Chondrocyte (in vitro differentiated cells): ENCODE measurements at places on chromosomes 4 and X.

DNA sequence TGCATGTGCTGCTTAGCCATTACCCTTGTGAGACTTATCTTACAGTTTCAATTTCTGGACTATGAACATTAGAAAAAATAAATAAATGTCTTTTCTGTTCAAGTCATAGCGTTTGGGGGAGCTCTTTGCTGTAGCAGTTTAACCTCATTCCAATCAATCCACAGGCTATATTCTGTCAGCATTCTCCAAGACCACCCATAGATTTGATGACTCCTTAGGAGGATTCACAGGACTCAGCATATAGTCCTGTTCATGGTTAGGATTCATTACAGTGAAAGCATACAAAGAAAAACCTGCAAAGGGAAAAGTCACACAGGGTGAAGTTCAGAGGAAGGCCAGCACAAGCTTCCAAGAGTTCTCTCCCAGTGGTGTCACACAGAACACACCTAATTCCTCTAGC lies 180.5 kb downstream of the ADAMTS3 start:
- DNase-seq = no peak

GRCh38 chrX:40331762-40332161 lies 234.0 kb upstream of the BCOR start:
- no peak for DNase-seq

GRCh38 chr4:165152527-165152926 lies 39.9 kb upstream of the TMEM192 start:
- no peak for DNase-seq

DNA sequence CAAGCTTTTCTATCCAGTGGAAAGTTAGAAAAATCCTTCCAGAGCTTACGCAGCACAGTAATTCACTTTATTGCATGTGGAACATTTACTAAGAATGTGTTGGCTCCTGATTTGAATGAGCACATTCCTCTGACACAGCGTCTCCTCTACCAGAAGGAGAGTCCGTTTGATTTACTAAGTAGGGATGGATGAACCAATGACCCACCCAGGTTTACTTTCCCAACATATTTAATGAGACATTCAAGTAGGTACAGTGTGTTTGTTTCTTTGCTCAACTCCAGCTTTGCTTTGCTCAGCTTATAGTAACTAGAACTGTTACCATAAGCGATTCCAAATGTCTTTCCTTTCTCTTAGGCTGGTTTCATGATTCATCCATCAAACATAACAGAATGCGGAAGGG lies 161.7 kb downstream of the SMARCA1 start:
- DNase-seq = no peak

- DNase-seq = no peak
These were observed 34.1 kb upstream of the GAB1 start for GRCh38 chr4:143302536-143302935.

GRCh38 chr4:28918871-28919270 lies 1801.3 kb upstream of the PCDH7 start:
- no peak for DNase-seq

DNA sequence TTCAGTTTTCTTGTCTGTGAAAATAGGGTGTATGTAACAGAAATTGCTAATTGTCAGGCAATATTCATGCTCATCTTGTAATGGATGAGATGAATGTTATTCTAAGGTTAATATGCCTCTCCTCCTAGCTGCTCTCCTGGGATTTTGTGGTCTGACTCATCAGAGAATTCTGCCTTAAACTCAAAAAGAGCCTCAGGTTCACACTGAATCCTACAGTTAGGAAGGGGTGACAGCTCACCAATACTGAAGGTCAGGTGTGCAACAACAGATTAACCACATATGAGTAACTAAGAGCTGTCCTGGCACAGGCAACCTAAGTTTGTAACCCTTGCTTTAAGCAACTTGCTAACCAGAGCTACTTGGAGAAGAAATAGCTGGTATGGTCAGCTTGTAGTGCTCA lies 197.7 kb downstream of the SPATA18 start:
- DNase-seq = no peak

GRCh38 chrX:70577442-70577841 lies 132.8 kb downstream of the DLG3 start:
- DNase-seq = no peak

DNA sequence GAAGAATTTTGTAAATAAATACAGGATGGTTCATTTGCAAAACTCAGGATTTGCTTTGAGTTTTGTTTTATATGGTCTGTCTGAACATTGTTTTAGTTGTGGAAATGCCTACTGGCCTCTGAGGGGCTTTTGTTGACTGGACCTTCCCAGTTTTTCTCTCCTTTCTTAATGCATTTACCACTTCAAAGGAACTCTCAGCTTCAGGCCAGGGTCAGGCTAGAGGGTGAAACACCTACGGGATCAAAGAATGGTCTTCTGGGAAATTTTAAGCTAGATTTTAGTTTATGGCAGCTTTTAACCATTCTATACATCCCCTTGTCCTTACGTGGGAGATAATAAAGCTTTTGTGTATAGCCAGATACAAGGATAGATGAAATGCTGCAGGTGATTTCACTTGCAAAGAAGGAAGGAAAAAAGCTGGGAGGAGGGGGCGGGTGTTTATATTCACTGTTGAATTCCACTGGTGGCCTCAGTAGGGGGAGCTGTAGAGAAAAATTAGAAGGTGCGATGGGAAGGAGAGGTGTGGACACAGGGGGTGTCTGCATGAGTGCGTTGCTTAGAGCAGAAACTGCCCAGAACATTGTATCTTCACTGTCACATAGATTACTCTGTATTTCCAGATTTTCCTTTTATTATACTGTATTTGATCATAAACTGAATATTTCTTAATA lies 151.8 kb downstream of the TSPAN5 start:
- DNase-seq = no peak
